ENCODE measurements at places on chromosomes 4 and X.

GRCh38 chrX:40933132-40933705 is 152.0 kb upstream of the USP9X start:
- DNase-seq: no peak

DNA sequence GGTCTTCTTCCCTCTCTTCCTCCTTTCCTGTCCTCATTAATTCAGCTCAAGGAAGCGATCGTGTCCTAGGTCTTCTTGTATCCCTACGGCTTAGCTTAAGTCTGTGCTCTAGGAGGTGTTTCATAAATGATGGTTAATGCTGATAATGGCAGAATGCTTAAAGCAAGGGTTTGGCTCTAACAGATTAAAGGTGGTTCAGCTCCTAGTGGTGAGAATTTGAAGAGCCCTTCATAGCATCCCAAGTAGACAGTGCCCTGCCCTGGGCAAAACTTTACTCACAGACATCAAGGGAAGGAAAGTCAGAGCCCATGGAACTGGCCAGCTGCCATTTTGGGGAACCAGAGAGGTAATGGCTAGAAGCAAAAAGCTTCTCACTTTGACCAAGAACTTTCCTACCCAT is 47.0 kb upstream of the PGRMC1 start:
- no peak for DNase-seq

DNA sequence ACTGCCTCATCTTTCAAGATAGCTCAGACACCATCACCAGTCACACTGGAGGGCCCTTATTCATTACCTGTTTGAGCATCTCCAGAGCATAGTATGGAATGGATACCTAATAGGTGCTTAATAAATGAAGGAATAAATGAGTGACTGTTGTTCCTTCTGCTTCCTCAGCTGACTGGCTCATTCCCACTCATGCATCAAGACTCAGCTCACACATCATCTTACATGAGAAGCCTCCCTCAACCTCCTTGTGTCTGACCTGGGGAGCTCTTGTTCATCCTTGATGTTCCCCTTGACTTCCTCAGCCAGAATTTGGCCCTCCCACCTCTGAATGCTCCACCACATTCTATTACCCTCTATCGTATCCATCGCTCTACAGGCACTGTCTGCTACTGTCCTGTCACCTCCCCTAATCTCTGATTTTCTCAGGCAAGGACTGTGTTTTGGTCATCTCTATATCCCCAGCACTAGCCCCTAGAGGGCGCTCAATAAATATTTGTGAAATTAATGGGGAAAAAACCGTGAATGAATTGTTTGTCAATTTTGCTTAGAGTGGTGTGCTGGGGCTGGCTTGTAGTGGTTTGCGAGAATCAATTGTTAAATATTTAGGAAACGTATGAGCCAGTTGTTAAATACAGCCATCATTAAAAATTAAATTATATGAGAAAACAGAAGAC is 88.3 kb downstream of the NHSL2 start:
- DNase-seq: peak; percentile 58

DNA sequence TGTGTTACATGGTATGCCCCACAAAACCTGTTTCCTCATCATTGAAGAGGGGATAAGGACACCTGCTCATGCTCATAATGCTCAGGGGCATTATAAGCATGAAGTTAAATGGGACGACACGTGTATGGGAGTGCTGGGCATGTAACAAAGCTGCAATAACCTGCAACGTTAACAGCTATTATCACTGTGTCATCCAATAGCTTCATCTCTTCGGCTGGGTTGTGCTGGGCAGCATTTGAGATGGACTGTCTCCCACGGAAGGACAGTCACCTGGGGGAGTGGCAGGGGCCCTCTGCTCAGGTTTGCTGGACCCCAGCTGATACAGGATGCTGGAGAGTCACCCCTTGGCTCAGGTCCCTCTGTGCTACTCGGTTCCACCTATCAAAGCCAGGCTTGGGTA is 94.5 kb downstream of the NSUN7 start:
- DNase-seq: no peak

DNA sequence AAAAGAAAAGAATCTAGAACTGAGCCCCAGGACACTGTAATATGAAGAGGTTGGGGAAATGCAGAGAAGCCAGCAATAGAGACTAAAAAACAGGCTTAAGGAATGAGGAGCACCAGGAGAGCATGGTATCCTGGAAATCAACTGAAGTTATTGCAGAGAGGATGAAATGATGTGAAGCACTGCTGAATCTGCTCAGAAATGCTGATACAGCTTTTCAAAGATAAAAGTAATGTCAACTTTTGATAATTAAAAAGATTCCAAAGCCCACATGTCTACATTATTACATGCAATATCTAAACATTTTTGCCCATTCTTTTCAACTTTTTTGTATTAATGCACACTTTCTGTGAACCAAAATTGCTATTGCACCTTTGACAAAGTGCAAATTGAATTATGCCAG is 718.4 kb downstream of the ADGRL3 start:
- DNase-seq: no peak

GRCh38 chr4:64539234-64539849 is 130.1 kb upstream of the TECRL start:
- peak; percentile 67 for DNase-seq

DNA sequence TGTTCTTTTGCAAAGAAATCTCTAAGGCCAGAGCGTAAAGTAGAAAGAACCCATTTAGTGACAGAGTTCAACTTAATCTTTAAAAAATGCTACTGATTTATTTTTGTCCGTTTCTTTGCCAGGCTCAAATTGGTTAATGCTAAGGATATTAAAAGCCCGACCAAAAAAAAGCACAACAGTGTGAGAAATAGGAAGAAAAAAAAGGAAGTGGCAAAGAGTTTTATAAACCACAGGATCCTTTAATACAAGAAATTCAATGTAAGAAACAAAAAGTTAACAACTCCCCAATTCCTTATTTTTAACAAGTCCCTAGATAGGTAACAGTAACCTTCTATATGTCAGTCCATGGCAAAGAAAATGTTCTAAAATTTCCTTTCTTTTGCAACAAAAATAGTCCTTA is 480.4 kb downstream of the ACTRT1 start:
- no peak for DNase-seq

- DNase-seq: no peak
Measured at GRCh38 chr4:151991001-151991883, 230.4 kb upstream of the GATB start.

DNA sequence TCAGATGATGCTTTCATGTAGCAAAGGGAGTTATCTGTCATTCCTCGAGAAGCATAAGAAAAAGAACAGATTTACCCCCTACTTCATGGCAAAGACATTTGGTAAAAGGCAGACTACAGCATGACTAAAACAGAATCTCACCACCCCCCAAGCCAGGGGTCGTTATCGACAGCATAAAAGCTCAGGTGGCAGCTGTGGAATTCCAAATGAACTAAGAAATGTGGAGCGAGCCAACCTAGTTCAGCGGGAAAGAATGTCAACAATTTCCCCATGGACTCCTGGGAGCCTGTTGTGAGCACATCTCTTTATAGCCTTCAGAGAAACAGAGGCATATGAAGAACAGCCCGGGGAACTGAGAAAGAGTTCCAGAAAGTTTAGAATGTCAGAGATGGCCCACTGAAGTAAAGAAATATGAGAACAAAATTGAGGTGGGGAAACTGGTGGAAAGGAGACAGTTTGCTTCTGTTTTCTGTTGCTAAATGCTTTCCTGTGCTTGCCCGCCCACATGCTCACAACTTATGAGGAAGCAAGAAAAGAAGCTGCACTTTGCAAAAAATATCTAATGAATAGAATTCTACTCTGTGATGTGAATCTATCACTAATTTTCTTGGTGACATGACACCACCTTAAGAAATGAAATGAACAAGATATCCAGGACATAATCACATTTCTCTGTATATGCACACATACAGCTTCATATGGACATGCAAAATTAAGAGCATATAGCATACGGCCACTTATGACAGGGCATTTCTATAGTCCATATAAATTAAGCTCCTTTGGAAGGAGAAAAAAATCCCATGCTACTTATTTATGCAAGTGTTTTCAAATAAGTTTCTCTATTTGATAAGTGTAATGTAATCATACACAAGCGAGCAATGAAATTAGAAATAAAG is 135.3 kb upstream of the MID1 start:
- no peak for DNase-seq

DNA sequence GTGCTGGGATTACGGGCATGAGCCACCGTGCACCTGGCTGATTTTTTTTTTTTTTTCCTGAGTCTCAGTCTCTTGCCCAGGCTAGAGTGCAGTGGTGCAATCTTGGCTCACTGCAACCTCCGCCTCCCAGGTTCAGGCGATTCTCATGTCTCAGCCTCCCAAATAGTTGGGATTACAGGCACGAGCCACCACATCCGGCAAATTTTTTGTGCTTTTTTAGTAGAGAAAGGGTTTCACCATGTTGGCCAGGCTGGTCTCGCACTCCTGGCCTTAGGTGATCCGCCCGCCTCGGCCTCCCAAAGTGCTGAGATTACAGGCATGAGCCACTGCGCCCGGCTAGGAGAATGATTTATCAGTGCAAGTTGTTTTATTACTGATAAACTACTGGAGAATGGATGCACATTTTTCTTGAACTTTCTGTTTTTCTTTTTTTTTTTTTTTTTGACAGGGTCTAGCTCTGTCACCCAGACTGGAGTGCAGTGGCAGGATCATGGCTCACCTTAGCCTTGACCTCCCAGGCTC is 39.7 kb upstream of the DHRSX start:
- no peak for DNase-seq

- DNase-seq: no peak
Measured at GRCh38 chrX:9376111-9376510, 88.7 kb upstream of the TBL1X start.

DNA sequence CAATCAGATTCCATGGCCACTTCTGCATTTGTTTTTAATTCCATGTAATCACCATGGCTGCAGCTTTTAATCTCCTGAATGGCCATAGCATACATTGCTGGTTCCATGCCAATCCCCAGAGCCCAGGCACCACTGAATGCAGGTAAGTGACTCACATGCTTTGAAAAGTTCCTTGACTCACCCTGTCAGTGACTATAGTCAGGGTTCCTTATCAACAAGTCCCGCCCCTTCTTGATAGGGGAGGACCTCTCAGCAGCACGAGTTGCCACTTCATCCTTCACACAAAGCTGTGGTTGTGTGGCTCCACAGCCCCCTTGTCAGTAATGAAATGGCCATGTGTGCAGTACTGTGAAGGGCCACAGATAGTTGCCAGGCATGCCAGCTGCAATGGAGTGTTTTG is 516.6 kb downstream of the PPARGC1A start:
- peak; percentile 12 for DNase-seq

- no peak for DNase-seq
Measured at GRCh38 chr4:113884655-113885054, 94.8 kb downstream of the ARSJ start.

DNA sequence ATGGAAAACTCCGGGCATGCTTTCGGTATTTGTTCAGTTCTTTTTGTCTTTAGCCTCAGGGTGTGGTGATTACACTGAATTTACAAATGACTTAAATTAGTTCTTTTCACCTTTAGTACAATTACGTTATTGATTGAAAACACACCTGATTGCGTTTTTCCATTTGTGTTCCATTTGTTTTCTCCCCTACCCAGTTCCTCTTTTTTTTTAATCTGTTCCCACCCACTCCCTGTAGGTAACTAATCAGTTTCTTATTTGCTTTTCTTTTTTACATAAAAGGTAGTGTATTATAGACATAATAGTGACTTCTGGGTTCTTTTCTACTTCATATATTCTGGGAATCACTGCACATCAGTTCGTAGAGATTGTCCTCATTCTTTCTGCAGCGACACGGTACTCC is 53.4 kb downstream of the TNIP2 start:
- DNase-seq: no peak

GRCh38 chr4:72969976-72970375 is 99.5 kb downstream of the COX18 start:
- no peak for DNase-seq

DNA sequence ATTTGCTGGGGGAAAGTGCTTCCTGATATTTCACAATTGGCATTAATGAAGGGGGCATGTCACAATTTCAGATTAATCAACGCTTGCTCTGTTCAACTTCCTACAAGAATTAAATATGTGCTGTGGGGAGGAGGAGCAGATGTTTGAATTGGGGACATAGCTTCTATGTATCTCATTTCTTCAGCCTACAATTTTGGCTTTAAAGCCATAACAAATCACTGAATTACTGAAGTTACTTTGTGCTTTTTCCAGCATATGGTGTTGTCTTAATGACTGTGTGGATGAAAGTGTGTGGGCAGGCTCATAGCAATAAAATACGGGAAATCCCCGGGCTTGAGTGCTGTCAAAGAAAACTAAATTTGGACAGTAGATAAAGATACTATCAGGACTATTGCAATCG is 813 bp downstream of the TLR7 start:
- no peak for DNase-seq

GRCh38 chrX:150880808-150881165 is 17.7 kb downstream of the CD99L2 start:
- DNase-seq: no peak

GRCh38 chr4:174993916-174994315 is 75.8 kb downstream of the ADAM29 start:
- DNase-seq: no peak

DNA sequence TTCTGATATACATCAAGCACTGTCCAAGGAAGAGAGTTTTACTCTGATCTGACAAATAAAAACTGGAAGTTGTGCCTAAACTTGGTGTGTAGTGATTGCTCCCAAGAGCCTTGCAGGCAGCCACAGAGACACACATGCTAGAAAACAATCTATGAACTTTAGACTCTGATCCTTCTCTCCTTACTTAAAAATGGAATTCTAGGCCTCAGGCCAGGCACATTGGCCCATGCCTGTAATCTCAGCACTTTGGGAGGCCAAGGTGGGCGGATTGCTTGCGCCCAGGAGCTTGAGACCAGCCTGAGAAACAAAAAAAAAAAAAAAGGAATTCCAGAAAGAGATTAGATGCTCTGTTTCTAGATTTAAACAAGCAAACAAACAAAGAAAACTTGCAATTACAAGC is 45.6 kb upstream of the S100G start:
- no peak for DNase-seq

DNA sequence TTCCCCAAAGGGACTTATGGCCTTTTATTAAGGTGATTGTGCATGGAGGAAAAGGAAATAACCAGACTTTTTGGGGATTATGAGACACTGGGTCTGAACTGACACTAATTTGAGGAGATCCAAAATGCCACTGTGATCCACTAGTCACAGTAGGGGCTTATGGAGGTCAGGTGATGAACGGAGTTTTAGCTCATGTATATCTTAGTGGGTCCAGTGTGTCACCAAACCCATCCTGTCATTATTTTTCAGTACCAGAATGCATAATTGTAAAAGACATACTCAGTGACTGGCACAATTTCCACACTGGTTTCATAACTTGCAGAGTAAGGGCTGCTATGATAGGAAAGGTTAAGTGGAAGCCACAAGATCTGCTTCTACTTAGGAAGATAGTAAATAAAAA is 131.3 kb downstream of the RTL3 start:
- DNase-seq: no peak

- no peak for DNase-seq
Measured at GRCh38 chrX:72346302-72346949, 40.7 kb upstream of the CITED1 start.

DNA sequence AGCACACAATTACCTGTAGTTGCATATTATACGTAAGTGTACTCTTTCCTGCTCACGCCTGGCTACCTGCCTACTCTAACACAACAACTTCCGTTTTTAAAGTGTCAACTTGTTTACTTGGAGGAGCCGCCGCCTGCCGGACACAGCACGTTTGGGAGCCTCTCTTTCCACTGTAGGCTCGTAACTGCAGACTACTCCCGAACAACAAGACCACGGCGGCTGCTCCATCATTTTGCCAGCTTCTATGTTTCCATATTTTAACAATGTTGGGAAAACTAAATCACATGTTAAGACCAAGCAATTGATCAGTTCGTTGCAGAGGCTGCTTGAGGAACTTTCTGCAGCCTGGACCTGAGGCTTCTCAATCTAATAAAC is 841 bp downstream of the MTNR1A start:
- DNase-seq: no peak

All from WERI-Rb-1 (cell line).